ENCODE measurements at places on chromosomes 3 and 15.

GRCh38 chr15:45101749-45102148 lies 12.2 kb downstream of the DUOX2 start:
- no peak for DNase-seq

DNA sequence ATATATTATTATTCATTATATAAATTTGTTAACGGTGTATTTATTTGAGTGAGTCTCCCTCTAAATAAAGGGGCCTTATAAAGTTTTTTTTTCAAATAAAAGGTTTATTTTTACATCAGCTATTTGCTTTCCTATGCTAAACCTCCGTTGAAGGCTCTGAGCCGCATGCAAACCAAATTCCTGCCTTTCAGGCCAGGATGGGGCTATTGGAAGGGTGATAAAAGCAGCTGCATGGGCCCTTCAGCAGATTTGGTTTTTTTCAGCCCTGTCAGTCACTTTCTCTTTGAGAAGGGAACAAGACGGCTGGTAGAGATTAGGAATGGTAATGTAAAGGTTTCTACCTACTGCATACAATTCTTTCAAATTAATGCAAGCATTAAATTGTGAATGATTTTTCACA lies 244.2 kb downstream of the WNT5A start:
- DNase-seq = no peak

DNA sequence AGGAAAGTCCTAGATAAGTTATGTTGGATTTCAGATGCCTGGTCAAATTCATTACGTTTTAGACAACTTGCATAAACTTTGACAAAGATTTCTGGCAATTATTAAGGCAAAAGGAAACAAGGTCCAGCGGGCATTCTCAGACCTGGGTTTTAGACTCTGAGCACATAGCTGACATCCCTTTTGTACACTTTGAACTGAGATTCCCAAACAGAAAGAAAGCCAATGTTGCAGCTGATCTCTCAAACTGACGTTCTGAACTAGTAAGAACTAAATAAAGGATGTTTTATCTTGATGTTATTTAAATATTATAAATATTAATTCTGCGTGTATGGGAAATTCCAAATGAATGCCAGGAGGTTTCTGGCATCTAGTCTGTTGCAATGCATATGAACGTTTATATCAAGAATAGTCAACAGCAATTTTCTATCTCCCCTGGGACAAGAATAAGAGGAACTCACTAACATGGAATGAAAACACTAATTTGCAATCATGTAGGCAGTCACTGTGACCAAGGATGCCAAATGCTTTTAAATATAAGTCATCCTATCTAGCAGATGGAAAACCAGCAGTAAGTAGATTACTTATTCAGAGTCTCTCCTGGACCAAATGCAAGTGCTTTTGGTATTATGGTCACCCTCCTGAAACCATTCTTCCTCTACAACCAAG lies 202.1 kb downstream of the GREM1 start:
- DNase-seq = no peak

DNA sequence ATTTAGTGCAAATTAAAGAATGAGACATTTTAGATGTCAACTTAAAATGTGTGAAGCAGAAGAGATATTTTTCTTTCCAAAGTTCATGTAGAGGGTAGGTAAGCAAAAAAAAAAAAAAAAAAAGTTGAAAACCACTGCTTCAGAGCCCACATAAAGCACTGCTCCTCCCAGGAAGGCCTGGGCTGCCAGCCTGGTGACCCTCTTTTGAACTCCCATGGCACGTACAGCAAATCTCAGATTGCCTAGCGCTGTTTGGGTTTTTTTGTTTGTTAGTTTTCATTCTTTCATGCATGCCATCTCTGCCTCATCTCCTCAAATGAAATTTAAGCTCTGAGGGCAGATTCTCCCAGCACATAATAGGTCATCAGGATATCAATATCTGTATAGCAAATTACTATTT lies 120.1 kb downstream of the SRGAP3 start:
- no peak for DNase-seq
